ENCODE measurements at places on chromosomes 12 and 14.

GRCh38 chr12:13175499-13175898 lies 21.0 kb upstream of the EMP1 start:
- DNase-seq = no peak

DNA sequence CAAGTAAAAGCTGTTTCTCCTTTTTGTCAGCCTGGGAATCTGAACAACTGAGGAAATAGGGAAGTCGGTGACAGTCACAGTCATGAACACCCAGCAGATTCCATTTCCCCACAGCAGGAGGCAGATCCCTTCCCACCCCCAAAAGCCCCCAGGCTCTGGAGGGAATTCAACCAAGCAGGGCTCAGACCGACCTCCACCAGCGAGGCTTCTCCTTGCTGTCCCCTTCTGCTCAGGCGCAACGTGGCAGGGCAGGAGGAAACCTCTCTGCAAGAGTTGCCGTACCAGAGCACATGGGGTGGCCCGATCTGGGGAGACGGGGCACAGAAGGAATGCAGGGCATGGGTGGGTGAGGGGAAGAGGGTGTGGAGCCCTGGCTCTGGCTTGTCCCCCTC lies 319 bp downstream of the GALNT6 start:
- peak; percentile 41 for DNase-seq

DNA sequence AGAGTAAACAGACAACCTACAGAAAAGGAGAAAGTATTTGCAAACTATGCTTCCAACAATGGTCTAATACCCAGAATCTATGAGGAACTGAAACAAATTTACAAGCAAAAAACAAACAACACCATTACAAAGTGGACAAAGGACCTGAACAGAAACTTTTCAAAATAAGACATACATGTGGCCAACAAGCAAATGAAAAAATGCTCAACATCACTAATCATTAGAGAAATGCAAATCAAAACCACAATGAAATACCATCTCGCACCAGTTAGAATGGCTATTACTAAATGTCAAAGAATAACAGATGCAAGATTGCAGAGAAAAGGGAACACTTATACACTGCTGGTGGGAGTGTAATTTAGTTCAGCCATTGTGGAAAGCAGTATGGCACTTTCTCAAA lies 125.8 kb downstream of the C12orf42 start:
- DNase-seq = no peak

GRCh38 chr12:96274331-96274730 lies 80.2 kb downstream of the ELK3 start:
- DNase-seq = no peak

DNA sequence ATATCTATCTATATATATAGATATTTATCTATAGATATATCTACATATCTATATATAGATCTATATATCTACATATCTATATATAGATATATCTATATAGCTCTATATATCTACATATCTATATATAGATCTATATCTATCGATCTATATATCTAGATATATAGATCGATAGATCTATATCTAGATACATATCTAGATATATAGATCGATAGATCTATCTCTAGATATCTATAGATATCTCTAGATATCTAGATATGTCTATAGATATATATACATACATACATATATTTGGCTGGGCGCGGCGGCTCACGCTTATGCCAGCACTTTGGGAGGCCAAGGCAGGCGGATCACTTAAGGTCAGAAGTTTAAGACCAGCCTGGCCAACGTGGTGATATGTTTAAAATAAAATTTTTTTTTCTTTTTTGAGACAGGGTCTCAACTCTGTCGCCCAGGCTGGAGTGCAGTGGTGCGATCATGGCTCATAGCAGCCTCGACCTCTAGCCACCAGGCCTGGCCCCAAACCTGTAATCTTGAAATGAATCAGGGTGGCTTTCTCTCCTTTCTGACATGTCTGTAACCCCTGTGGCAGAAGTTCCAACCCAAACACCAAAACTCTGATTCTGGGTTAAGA lies 18.1 kb downstream of the ARPC3 start:
- no peak for DNase-seq

- no peak for DNase-seq
Measured at GRCh38 chr14:102321456-102322422, 2.2 kb downstream of the ZNF839 start.

DNA sequence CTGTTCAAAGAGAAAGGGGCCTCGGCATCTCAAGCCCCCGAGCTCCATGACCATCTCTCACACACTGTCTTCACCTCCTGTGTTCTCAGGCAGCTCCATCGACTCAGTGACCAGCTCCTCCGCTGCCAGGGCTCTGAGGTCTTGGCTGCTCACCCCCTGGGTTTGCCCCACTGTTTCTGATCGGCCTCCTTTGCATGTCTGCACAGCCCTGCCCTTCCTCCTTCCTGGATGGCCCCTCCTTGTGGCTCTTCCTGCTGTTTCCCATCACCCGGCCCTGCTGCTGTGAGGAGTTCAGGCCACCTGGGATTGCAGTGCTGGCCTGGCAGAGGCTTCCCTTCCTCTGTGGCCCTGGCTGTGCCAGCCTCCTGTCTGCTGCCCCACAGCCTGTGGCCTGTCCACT lies 38.1 kb upstream of the PIWIL1 start:
- DNase-seq = no peak

- no peak for DNase-seq
Measured at GRCh38 chr14:61459229-61459628, 137.8 kb downstream of the PRKCH start.

DNA sequence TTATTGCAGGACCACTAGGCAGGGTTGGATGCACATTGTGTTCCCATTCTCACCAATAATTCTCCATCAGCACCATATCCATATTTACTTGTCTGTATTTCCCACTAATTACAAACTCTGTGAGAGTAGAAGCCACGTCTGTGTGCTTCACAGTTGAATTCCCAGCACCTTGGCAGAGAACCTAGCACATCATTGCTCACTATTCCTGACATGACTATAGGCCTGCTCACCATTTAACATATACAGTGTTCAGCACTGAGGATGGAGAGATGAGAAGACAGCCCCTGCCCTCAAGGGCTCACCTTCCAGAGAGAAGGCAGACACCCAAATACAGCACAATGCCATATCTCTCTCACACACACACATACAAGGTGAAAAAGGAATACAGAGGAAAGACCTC lies 5.0 kb downstream of the DAD1 start:
- DNase-seq = no peak

DNA sequence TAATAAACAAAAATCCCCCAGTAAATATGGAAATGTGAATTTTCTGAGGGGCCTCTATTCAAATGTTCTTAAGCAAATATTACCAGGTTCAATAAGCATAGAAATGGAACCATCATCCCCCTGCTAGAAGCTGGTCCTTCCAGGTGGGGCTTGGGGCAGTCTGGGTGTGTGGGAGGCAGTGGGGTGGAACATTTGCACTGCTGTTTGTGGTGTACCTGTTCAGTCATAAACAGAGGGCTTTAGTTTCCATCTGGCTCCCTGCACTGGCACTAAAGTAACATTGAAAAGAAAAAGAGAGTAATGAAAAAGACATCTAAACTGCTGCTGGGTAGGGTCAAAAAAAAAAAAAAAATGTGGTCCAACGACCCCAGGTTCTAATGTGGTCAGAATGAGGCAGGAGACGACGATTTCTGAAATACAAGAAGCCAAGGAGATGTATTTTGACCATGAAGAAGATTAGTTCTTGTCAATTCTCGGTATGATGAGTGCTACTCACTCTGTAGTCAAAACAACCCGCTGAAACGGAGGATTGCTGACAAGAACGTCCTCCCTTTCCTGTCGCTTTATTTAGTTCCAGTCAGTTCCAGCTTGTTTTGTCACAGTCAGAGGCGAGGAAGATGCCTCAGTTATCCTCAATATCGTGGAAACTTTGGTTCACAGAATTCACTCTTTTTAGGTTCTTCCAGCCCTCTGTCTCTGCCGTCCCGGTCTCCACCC lies 44.2 kb upstream of the MANSC4 start:
- DNase-seq = no peak

DNA sequence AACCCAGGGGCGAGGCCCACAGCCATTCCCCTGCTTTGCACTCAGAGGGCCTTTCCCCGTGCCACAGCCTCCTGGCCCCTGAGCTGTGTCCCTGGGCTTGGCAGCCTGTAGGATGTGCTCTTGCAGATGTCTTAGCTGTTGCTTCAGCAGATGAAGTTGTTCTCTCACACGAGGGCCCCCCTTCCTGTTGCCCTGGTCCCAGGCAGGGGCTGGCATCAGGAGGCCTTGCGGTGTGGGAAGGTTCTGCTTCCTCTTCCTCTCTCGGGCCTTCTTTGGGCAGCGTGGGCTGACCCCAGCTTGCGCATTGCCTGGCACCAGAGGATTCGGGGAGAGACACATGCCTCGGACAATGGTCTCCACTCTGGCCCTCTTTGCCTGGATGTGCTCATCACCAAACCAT lies 12.7 kb downstream of the PROX2 start:
- DNase-seq = no peak

DNA sequence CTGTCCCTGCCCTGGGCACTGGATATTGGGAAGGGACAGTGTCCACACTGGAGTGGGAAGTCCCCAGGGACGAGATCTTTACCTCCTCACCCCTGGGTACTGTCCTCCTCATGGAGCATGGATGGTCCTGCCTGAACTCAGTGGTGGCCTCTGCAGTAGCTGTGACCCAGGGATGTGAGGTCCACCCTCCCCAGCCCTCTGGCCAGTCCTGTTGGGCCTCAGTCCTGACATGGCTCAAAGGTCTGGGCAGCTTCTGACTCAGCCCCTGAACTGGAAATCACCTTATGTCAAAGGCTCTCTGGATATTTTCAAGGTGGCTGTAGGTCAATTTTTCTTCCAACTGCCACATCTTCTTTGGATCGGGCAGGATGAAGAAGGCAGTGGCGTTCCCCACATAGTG lies 24.4 kb downstream of the SERPINA1 start:
- no peak for DNase-seq

- no peak for DNase-seq
Measured at GRCh38 chr14:33343016-33343415, 404.3 kb downstream of the NPAS3 start.

GRCh38 chr14:99737451-99737951 lies 53.4 kb downstream of the CYP46A1 start:
- DNase-seq = no peak

DNA sequence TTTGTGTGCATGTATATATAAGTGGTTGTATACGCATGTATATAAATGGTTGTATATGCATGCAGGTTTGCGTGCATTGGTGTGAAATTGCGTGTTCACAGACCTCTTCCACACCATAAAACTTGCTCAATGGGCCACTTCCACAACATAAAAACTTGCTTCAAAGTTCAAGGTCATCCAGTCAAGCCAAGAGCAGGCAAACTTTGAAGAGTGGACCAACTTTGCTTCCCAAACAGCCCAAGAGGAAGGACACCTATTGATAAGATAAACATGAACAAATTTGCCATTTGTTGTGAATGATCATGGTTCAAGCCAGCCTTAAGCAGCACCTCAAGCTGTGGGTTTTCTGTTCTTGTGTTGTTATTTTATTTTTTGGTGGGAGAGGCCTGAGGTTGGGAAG lies 25.2 kb upstream of the PPP1CC start:
- DNase-seq = no peak

DNA sequence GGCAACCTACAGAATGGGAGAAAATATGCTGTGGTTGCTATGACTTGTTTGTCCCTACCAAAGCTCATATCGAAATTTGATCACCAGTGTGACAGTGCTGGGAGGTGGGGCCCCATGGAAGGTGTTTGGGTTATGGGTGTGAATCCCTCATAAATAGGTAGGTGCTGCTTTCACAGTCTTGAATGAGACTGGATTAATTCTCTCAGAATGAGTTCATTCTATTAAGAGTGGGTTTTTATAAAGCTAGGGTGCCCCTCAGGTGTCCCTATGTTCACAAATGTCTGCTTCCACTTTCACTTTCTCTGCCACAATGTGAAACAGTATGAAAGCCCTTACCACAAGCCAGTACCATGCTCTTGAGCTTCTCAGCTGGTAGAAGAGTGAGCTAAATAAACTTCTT lies 133.5 kb downstream of the CPNE8 start:
- no peak for DNase-seq

GRCh38 chr12:118979763-118980406 lies 1.5 kb upstream of the SRRM4 start:
- DNase-seq = no peak

DNA sequence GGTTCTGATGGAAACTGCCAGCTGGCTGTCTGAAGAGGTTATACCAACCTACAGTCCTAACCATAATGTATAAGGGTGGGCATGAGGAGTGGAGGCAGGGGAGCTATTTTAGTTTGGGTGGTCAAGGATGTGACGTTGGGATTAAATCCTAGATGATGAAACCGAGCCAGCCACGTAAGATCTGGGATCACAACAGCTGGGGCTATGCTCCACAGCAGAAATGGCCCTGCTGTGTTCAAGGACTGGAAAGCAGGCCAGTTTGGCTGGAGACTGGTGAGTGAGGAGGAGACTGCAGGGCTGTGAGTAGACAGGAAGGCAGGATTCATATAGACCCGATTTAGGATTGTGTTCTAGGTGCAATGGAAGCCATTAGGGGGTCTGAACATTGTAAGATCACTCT lies 66.1 kb downstream of the SAMD4A start:
- DNase-seq = no peak

GRCh38 chr14:50831726-50832168 lies 785 bp upstream of the NIN start:
- DNase-seq = no peak

DNA sequence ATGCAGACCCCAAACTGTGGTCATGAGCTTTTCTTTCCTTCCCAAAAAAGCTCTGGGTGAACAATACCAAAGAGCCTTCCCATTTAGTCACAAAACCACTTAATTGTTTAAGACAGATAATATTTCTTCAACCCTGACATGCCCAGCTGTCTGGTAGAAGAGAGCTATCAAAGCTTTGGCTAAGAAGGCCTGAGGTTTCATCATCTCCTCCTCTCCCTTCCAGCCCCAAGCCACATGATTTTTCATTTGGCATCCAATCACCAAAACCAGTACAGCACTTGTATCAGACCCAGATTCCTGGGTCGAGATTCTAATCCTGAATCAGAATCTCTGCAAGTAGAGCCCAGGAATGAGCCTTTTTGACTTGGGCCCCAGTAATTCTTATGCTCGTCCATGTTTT lies 199.6 kb upstream of the TMEM260 start:
- DNase-seq = no peak

- DNase-seq = no peak
Measured at GRCh38 chr12:46224386-46224785, 44.5 kb downstream of the SLC38A1 start.

DNA sequence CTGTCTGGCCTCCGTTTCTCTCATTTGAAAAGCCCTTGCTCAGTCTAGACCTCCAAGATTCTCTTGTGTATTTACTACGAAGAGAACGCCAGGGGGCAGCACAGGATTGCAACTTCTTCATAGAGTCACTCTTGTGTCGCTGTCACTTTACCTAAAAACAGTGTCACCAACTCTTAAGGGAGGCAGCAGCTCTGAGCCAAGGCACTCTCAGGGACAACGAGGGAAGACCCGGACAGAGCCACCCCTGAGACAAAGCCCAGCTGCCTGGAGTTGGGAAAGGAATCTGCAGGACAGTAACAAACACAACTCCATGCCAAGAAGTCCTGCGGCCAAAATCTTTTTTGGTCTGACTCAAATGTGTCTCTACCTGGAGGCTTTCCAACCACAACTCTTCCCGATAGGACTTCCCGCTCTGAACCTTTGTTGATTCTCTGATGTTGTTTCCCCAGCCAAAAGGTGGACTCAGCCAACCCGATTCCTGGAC lies 9.6 kb upstream of the RPAP3 start:
- DNase-seq = peak; percentile 72

- no peak for DNase-seq
Measured at GRCh38 chr14:47543459-47543858, 131.9 kb downstream of the MDGA2 start.

GRCh38 chr12:29528161-29528560 lies 30.7 kb upstream of the OVCH1 start:
- no peak for DNase-seq

Measured in activated CD4-positive, CD25-positive, alpha-beta regulatory T cell treated with anti-CD3 and anti-CD28 coated beads, Interleukin-2, amount 50 U/mL, for 72 hours (primary cell).